ENCODE measurements at places on chromosomes 2 and 18.

DNA sequence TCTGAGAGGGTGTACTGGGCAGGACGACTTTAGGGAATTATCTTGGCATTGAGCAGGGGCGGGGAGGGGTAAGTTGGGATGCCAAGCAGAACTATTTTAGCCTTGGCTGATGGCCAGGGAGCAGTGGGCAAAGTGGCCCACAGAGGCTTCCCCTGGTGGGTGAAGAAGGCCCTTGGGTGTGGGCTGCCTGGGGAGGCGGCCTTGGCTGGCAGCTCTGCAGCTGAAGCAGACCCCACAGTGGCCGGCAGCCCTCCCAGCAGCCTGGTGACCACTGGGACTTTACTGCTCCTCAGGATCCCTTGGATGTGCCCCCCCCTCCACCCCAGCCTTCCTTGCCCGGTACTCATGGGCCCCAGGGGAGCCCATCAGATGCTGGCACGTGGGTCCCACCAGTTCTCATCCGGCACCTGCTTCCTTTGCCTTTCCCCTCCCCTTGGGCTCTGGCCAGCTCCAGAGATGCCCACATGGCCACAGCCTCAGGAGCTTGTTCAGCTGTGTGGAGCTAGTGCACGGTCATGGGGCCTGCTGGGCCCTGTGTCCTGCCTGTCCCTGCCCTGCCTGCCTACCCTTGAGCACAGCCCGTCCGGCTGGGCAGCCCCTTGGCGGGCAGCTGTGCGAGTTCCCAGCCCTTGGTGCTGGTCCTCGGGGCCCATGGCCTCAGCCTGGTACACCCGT, 122.1 kb upstream of the HS6ST1 start:
- no peak for DNase-seq

DNA sequence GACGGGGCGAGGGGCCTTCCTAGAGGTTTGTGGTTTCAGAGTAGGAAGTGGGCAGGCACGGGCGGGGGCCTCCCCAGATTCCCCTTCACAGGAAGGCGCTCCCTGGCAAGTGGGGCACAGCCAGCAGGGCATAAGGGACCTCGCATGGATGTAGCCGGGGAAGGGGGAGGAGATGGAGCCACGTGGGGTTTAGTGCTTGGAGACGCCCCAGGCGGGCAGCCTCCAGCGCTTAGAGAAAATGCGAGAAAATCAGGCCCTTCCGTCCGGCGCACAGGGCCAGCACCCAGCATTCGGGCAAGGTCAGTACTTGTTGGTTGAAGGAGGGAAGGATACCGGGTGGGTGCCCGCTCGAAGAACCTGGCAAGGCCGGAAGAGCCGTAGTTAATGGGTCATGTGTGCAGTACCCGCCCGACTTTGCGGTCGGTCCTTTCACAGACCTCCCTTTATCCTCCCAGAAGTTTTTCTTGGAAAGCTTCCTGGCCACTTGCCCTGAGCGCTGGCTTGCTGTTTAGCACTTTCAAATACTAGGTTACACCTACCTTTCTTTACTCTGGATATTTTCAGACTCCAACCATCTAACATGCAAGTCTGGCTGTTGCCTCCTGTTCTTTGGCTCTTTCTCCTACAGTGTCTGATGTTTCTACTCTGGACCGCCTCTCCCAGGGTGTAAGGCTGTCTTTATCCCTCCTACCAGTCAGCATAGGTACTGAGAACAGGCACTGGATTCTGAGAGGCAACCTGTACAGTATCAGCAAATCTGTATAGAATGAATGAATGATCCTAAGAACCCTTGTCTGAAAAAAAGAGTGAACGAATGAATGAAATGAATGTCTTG, 78.1 kb downstream of the CIB4 start:
- DNase-seq, result no peak

GRCh38 chr2:207632575-207633493, 7.6 kb upstream of the METTL21A start:
- no peak for DNase-seq

GRCh38 chr18:24763765-24764513, 303.5 kb downstream of the HRH4 start:
- no peak for DNase-seq

DNA sequence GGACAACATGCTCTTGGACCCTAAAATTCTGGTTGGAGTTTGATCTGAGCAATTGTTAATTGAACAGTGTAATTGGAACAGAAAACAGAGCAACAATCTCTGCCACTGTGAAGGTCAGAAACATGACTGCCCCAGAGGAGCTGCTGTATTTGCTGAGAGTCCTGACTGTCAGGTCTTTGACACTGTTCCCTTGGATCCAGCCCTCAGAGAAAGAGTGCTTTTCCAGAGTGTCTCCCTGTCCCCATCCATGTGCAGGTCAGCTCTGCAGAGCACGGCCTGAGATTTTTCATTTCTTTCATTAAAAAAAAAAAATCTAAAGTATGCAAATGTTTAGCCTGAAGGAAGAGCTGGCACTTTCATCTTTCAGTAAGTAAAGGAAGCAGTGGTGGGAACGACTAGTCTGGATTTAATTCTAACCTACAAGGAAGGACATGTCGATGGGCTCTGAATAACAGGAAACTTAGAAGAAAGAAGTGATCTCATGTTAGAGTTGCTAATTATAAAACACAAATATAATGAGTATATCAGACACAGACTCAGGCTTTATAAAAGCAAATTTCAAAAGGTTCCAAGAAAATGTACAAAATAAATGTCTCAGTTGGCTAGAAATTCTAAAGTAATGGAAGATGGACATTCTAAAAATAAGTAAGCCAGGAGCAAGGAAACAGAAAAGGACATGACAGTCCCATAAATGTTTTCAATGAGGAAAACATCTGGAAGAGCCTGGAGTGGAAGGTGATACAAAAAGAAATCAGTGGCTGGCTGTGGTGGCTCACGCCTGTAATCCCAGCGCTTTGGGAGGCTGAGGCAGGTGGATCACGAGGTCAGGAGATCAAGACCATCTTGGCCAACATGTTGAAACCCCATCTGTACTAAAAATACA, 876.5 kb downstream of the EPHA4 start:
- no peak for DNase-seq

GRCh38 chr2:113891265-113891959, 1.5 kb downstream of the ACTR3 start:
- no peak for DNase-seq

- no peak for DNase-seq
Observed at GRCh38 chr2:182824767-182825158, 41.7 kb downstream of the FRZB start.

- DNase-seq, result no peak
Observed at GRCh38 chr2:176755537-176756135, 457.0 kb upstream of the HNRNPA3 start.

- DNase-seq, result no peak
Observed at GRCh38 chr2:793236-793635, 116.0 kb upstream of the TMEM18 start.

- DNase-seq, result no peak
Observed at GRCh38 chr18:55768255-55768654, 180.3 kb upstream of the TCF4 start.

DNA sequence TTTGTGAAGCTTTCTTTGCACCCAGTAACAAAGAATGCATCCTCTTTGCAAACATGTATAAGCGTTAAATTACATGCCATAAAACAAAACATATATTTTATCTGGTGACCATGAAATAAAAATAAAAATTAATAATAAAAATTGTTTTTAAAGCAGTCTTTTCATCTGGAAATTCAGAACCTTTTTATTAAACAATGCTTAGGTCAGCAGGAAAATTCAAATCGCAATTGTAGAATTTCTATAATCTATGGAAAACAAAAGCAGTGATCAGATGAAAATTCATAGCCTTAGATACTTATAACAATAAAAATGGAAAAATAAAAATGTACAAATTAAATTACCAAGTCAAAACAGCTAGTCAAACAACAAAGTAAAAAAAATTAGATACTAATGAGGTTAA, 435.9 kb upstream of the CHAC2 start:
- no peak for DNase-seq

GRCh38 chr2:37819186-37819585, 105.9 kb upstream of the RMDN2 start:
- DNase-seq, result no peak

- DNase-seq, result no peak
Observed at GRCh38 chr2:218006741-218007140, 3.9 kb upstream of the TNS1 start.

GRCh38 chr18:74217476-74218143, 69.3 kb downstream of the TIMM21 start:
- DNase-seq, result no peak
